ENCODE measurements at places on chromosomes 4 and X. TPM values are rescaled to one million over a fixed set of nuclear protein-coding genes. Genes with fewer than 3 reads are reported as not detected.

- peak; percentile 26 for DNase-seq
These were observed 234.8 kb downstream of the COL25A1 start for GRCh38 chr4:109067508-109068235.

- DNase-seq, result no peak
These were observed 123.7 kb upstream of the MAP3K15 start for GRCh38 chrX:19639056-19639455.

GRCh38 chr4:177313263-177313662 is 3.6 kb downstream of the NEIL3 start:
- no peak for DNase-seq

GRCh38 chr4:22574880-22575279 is 59.0 kb upstream of the ADGRA3 start:
- no peak for DNase-seq

- DNase-seq, result no peak
These were observed 645.5 kb downstream of the ANKRD50 start for GRCh38 chr4:124067046-124067445.

DNA sequence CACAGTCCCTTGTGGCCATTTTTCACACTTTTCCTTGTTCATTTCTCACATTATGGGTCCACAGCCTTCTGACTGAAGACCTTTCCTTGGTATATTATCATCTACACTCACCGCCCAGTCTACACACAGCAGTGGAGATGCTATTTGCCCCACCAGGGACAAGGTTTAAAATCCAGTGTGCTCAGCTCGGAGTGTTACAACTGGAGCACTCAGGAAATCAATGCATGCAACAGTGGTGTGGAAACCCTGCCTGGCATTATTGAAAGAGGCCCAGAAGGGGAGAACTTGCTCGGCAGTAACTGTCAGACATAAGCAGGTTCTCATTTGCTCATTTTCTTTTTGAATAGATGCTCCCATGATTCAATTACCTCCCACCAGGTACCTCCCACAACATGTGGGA is 340.9 kb downstream of the DHRSX start:
- DNase-seq, result no peak

DNA sequence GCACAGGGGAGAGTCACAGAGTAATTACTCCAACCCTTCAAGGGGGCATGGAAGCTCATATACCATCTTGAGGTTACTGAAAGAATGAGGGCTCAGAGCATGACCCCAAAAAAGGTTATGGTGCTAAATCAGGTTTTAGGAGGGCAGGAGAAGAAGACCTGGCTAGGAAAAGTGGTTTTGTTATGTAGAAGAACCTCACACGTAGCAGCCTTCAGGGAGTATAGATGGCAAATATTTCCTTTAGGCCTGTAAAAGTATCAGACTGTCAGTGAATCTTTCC is 102.0 kb upstream of the PDE5A start:
- no peak for DNase-seq

- DNase-seq, result no peak
These were observed 84.0 kb upstream of the BMP2K start for GRCh38 chr4:78691971-78692821.

DNA sequence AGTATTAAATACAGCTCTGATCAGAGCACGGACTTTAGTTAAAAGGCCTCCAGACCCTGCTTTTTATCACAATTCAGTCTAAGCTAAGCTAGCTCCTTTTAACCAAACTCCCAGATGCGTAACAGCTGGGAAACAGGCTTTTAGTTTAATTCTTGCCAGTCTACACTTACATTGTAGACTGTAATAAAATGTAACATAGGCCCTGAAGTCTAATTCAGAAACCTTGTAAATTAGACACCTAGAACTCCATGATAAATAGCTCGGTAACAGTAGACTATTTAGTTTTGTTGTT is 20.1 kb downstream of the FBXO8 start:
- DNase-seq, result no peak

DNA sequence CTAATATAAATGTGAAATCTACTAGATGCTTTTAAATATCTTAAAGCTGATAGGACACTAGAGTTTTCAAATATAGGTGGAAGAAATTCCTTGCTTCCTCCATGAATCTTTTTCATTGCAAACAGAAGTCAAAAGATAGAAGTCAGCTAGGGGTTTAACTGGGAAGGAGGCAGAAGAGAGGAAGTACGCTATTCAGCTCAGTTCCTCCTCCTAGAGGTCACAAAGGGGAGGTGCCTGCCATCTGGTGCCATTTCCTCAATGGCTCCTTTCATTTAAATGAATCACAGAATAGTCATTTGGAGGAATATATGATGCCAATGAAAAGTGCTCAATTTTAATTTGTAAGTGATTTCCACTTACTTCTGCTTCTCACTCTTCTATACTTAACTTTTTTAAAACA is 8.5 kb downstream of the COL25A1 start:
- no peak for DNase-seq

- no peak for DNase-seq
These were observed 41.7 kb downstream of the KDM6A start for GRCh38 chrX:44914532-44915198.

- no peak for DNase-seq
These were observed 94.2 kb upstream of the TEX13D start for GRCh38 chrX:124238268-124238667.

GRCh38 chr4:175511861-175512260 is 300.2 kb downstream of the GPM6A start:
- DNase-seq, result no peak

DNA sequence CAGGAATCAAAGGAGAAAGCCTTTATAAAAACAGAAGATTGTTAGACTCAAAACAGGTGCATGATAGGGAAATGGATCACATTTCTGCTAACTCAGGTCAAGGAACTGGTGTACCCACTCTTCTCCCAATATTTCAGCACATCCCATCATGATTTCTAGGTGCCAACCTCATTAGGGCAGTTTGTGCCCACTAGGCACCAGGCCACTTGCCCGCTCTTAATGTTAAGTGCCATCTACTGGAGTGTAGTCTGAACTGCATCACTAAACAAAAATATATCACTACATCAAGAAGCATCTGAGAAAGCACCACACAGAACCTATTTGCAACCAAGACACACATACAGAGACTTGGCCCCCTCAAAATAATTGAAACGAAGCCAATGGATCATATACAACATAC is 140.4 kb upstream of the GRID2 start:
- DNase-seq, result no peak

GRCh38 chr4:157300701-157301100 is 80.2 kb downstream of the GRIA2 start:
- no peak for DNase-seq

GRCh38 chrX:12349201-12349600 is 210.9 kb downstream of the FRMPD4 start:
- DNase-seq, result no peak

GRCh38 chrX:53594354-53594753 is 92.2 kb downstream of the HUWE1 start:
- no peak for DNase-seq

- peak; percentile 39 for DNase-seq
These were observed 164.7 kb downstream of the DCLK2 start for GRCh38 chr4:150242820-150243458.

DNA sequence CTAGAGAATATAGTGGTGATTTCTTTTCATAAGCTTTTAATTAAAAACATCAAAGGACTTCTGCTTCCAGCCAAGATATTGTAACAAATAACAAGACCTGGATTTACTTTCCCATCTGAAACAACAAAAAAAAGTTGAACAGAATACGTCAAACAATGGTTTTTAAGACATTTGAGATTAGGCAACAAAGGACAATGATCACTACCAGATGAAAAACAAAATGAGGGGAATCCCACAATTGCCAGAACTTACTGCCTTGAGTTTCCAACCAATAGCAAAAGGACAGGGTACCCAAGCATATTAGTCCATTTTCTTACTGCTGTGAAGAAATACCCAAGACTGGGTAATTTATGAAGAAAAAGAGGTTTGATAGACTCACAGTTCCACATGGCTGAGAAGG is 341.4 kb upstream of the INTU start:
- no peak for DNase-seq

GRCh38 chr4:168723020-168723419 is 226.2 kb downstream of the PALLD start:
- DNase-seq, result no peak

GRCh38 chr4:142095886-142096605 is 459.7 kb downstream of the IL15 start:
- peak; percentile 25 for DNase-seq

Gene ETDA
- not detected for total RNA-seq

Gene ABCE1
- 117 TPM for total RNA-seq

Gene SLITRK4
- 15.2 TPM for total RNA-seq

Gene KIF4A
- 6.3 TPM for total RNA-seq

Gene CYLC1
- not detected for total RNA-seq

Gene EIF4E
- total RNA-seq, result 183 TPM

Gene SPP1
- total RNA-seq, result 532 TPM

Gene MAGEA12
- not detected for total RNA-seq

Gene GPR50
- not detected for total RNA-seq

Gene PLS3
- total RNA-seq, result 90.4 TPM

Gene DMRTC1
- total RNA-seq, result 0.55 TPM

Gene CASP6
- total RNA-seq, result 20.9 TPM

Gene CXCL9
- total RNA-seq, result 0.10 TPM

Gene FAM114A1
- 49.2 TPM for total RNA-seq

Gene TMEM35A
- 80.1 TPM for total RNA-seq

Gene RPL36A
- 166 TPM for total RNA-seq

Gene BEX5
- 33.2 TPM for total RNA-seq

All from spinal cord (tissue), 10 donors.